ENCODE measurements at places on chromosomes 4 and X.
A peak's percentile ranks its signal among the peaks of the same experiment; 100 is the strongest.

GRCh38 chr4:18627447-18628005 is 606.0 kb upstream of the LCORL start:
- no peak for DNase-seq

GRCh38 chr4:65538571-65538970 is 131.7 kb downstream of the EPHA5 start:
- no peak for DNase-seq

GRCh38 chr4:10917566-10917965 is 233.0 kb upstream of the CLNK start:
- DNase-seq, result no peak

DNA sequence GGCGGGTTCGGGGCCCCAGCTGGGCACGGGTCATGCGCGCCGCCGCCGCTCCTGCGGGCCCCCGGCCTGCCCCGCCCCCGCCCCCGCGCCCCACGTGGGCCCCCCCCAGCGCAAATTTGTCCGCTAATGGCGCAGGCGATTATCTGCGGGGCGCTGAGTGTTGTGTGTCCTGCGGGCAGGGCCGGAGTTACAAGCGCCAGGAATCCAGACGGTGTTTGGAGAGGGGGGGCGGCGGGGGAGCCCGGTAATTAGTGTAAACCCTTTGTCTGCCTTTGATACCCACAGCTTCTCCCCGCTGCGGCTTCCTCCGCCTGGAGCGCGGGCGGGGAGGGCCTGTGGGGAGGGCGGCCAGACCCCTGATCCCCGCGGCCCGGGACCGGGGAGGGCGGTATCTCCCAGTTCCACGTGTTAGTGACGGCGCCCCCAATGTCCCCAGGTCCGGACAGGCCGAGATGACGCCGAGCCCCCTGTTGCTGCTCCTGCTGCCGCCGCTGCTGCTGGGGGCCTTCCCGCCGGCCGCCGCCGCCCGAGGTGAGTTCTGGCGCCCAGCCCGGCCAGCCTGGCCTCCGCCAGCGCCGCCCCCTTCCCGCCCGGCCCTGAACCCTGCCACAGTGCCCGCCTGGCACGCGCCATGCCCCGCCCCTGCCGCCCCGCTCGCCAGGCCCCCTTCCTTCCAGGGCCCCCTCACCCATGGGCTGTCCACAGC is 761 bp downstream of the FGFRL1 start:
- DNase-seq, result peak; percentile 11

GRCh38 chr4:148021686-148022085 is 289.8 kb downstream of the ARHGAP10 start:
- no peak for DNase-seq

Measured in stimulated activated CD8-positive, alpha-beta memory T cell treated with anti-CD3 and anti-CD28 coated beads, Interleukin-15, amount 100 ng/mL, for 4 hours (primary cell).